AG04449 (cell line): ENCODE measurements at places on chromosomes 7 and 10.

- DNase-seq: no peak
Observed at GRCh38 chr10:28616514-28616913, 60.8 kb upstream of the BAMBI start.

- no peak for DNase-seq
Observed at GRCh38 chr10:75925999-75926398, 494.6 kb downstream of the LRMDA start.

- no peak for DNase-seq
Observed at GRCh38 chr10:57638411-57638810, 629.3 kb downstream of the IPMK start.

DNA sequence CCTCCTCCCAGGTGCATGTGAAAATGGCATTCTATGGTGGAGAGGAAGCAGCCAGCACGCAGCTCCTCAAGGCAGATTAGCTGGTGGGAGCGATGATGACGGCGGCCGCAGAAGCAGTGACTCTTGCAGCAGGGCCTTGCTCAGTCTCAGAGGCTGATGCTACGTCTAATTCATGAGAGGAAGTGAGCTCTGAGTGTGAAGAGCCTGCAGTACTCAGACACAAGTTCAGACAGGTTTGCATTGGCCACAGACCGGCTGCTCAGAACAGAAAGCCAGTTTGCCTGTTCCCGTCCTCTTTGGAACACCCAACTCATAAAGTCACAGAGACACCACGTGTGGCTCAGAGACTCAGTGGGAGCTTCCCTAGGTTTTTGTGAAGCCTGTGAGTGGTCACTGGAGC lies 136.5 kb downstream of the ADARB2 start:
- DNase-seq: no peak

- no peak for DNase-seq
Observed at GRCh38 chr7:130515315-130516040, 23.6 kb downstream of the MEST start.

GRCh38 chr7:131106681-131107336 lies 220.9 kb upstream of the MKLN1 start:
- DNase-seq: no peak

- DNase-seq: no peak
Observed at GRCh38 chr10:131725581-131726069, 175.2 kb upstream of the PPP2R2D start.

GRCh38 chr7:76069238-76069638 lies 21.3 kb downstream of the MDH2 start:
- peak; percentile 89 for DNase-seq

GRCh38 chr7:43077285-43077684 lies 35.2 kb upstream of the HECW1 start:
- no peak for DNase-seq

DNA sequence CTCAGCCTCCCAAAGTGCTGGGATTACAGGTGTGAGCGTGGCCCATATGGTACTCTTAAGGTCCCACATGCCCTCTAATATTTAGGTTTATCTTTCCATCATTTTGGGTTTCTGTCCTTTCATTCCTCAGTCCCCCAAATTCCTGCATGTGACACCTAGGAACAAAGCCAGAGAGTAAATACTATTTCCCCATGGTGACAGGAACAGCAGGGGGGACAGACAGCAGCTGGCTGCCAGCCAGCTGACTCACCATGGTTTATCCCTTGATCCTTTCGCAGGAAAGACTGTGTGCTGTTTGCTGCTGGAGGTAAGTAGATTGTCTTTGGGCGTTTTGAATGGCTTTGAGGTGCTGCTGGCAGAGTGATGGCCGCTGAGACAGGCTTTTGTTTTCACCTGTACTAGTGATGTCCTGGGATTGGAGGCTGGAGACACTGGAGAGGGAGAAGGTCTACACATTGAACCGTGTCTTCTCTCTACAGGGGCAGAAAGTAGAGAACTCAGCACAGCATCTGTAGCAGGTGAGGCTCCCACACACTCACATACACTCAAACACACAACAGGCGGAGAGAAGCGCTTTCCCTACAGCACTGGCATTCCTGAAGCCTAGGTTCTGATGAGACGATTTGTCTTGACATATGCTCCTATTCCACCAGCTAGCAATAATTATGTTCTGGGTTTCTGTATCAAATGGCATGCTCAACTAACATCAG lies 83.7 kb upstream of the EFCAB10 start:
- DNase-seq: no peak

DNA sequence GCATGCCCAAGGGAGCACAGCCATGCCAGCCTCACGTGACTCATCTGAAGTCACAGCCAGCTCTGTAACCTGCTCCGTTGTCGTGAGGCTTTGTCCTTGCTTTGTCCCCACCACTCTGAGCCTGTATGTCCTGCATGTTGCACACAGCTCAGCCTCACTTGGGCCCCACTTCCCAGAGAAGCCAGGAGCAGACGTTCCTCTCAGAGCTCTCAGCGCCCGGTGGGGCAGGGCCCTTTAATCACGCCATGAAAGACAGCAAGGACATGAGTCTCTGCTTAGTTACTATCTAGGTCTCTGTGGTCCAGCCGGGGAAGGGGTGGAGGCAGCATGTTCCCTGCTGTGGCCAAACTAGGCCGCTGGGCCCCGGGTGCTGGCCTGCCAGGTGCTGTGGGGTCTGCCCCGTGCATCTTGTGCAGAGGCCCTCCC lies 127.4 kb upstream of the FAM20C start:
- no peak for DNase-seq

GRCh38 chr10:54402576-54402975 lies 398.5 kb downstream of the PCDH15 start:
- DNase-seq: no peak

- DNase-seq: no peak
Observed at GRCh38 chr7:141122736-141123135, 48.9 kb downstream of the TMEM178B start.

GRCh38 chr7:111174510-111174909 lies 83.6 kb downstream of the LRRN3 start:
- no peak for DNase-seq

DNA sequence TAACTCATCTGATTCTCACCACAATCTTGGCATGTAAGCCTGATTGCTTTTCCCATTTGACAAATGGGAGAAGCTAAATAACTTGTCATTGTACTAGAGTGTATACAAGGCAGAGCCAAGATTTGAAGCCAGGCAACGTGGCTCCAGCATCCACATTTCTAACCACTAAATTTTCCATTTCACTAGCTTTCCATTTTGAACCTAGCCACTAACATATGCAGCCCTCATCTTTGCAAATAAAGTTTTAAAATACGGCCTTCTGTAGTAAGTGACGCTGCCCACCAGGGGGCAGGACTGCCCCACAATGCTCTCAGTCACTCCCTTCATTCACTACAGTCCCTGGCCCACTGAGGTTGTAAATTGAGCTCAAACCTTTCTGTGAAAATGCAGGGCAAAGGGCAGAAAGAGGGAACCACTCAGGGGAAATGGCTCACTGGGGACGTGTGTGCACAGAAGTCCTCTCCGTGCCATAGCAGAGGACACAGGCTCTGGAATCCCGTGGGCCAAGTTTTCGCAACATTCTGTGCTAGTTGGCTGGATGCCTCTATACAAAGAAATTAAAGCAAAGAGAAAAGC lies 315.7 kb downstream of the TNS3 start:
- no peak for DNase-seq

- no peak for DNase-seq
Observed at GRCh38 chr7:147584771-147585193, 1005.8 kb upstream of the C7orf33 start.

DNA sequence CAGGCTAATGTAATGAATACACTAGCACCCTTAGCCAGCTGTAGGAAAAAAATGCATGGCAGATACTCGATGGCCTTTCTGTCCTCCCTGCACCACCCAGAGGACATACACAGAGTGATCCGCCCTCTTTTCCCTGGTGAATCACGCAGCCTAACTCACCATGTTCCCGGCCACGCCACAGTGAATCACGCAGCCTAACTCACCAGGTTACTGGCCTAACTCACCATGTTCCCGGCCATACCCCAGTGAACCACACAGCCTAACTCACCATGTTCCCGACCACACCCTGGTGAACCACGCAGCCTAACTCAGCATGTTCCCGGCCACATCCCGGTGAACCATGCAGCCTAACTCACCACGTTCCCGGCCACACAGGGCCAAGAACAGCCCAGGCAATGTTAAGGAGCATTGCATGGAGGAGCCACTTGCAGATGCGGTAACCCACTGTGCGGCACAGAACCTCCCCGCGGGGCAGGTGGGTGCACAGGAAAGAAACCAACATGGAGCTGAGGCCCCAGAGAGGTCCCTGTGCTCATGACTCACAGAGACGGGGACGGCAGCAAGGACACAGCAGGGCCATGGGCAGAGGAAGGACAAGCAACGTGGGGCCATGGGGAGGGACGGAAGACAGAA lies 508.5 kb downstream of the DNAJB6 start:
- no peak for DNase-seq

- no peak for DNase-seq
Observed at GRCh38 chr7:151631570-151631952, 111.9 kb upstream of the RHEB start.

GRCh38 chr10:113356794-113357680 lies 195.8 kb upstream of the HABP2 start:
- DNase-seq: no peak

DNA sequence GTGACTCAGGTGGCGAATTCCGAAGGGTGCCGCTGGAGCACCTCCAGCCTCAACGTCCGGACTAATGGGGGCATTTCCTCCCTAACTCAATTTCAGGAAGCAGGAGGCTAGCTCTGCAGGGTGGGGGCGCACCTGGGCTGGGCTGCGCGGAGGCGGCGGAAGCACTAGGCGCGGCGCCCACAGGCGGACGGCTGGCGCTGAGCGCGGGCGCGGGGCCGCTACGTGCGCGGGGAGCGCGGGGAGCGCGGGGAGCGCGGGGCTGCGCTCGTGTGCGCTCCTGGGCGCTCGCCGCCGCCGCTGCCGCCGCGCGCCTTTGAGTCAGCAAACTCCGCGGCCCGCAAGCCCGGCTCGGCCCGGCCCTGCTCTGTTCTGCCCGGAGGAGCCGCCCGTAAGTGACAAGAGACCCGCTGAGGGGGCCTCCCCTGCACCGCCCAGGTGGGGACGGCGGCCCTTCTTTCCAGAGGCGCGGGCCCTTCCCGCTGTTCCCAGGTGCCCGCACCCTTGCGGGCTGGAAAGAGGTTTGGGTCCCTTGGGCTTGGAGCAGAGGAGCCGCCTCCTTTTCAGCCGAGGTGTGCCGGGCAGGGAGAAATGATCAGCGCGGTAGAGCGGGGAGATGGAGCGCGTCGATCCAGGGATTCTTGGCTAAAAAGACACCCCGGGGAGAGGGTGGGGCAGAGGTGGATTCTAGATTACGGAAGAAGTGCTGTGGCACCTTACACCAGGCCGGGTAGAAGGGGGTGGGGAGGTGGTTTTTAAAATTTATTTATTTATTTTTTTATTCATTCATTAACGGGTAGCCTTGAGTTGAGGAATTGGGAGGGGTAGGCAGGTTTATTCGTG lies at the start of gene SNX10:
SNX10 (plus strand) TSS at position 164 of the 840 bp plus-strand sequence. CDS start 54,581 bp downstream, outside the sequence.
- DNase-seq: no peak

DNA sequence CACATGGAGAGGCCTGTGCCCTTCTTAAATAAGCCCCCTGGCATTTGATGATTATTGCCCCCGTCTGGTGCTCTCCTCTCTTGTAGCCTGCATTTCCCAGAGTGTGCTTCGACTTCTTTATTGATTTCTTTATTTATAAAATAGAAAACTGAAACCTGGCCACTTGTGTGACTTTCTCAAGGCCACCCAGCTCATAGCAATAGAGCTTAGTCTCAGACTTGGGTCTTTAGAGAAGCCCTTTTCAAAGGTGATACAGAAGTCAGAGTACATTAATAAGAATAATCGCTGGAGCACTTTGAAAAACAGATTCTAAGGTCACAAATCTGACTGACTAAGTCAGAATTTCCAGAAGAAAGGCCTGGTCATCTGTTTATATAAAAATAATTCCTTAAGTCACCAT lies 86.6 kb downstream of the NOC3L start:
- DNase-seq: no peak
